ENCODE measurements at places on chromosomes 16 and 17. TPM values are rescaled to one million over a fixed set of nuclear protein-coding genes. Genes with fewer than 3 reads are reported as not detected.

RAB37 gene
- 0.94 TPM for total RNA-seq

GRCh38 chr17:29100296-29100695, 57.4 kb downstream of the PIPOX start:
- no peak for DNase-seq

DNA sequence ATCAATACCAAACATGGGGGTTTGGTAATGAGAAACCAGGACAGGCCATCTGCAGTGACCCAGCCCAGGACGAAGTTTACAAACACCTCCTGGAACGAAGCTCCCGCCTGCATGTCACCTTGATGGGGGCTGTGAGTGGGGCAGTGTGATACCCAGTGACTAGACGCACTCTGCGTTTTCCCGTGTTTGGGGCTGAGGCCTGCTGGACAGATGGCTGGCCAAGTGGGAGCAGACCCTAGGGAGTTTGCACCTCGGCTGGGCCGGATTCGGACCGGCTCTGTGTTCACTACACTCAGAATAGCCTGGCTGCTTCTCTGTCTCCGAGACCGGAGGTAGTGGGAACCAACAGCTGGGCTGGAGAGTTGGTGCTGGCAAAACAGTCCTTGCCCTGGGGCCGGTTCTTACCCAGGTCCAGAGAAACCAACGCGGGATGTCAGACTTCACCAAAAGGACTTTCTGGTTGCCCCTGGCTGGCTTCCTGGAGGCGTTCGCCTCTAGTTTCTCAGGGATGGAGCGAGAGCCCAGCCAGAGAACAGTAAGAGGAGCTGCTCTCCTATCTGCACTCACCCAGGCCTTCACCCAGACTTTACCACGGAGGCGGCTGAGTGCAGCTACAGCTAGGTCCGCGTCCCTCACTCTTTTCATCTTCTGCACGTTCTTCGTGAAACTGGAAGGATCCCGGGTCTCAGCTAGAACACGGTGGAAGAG, 20.4 kb downstream of the CARHSP1 start:
- peak; percentile 51 for DNase-seq

DNA sequence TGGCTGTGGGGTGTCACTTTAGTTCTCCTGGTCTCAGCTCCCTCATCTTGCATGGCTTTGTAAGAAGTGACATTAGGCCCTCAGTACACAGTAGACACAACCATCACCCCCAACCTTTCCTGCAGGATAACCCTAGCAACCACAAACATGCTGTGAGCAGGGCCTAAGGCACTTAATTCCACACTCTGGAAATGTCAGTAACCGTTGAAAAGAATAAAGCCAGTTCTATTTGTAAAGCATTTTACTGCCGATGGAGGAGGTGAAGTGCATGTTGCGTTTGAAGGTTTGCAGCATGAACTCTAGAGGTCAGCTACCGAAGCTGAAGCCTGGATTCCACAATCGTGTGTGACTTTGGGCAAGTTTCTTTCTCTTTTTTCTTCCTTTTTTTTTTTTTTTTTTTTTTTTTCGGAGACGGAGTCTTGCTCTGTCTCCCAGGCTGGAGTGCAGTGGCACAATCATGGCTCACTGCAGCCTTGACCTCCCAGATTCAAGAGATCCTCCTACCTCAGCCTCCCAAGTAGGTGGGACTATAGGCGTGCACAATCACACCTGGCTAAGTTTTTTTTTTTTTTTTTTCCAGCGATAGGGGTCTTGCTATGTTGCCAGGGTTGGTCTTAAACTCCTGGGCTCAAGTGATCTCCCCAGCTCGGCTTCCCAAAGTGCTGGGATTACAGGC, 26.1 kb upstream of the TOB1 start:
- no peak for DNase-seq

DNA sequence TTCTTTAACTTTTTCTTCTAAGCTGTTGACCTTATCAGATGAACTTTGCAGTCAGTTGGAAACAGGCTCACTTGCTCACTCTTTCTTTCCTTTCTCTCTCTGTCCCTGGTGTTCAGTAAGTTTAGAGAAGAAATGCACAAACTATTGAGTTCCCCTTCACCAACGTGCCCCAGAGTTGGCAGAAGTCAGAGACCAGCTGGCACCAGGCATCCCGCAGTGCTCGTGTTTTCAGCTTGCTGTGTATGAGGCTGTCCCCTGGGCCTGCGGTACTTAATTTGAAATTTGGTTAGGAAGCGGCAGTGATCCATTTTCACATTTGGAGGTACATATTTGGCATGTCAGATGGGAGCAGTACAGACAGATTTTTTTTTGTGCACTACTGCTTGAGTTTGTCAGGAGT, 258.6 kb downstream of the SNX29 start:
- no peak for DNase-seq

Measured in cardiac septum (tissue), 1 donor.